ENCODE measurements at places on chromosomes 1 and 21. TPM values are rescaled to one million over a fixed set of nuclear protein-coding genes. Genes with fewer than 3 reads are reported as not detected.

TGFB2 gene
- total RNA-seq, result 5.3 TPM

THEMIS2 gene
- 1.5 TPM for total RNA-seq

MFSD2A gene
- 52.9 TPM for total RNA-seq

HES3 gene
- total RNA-seq, result not detected

DNA sequence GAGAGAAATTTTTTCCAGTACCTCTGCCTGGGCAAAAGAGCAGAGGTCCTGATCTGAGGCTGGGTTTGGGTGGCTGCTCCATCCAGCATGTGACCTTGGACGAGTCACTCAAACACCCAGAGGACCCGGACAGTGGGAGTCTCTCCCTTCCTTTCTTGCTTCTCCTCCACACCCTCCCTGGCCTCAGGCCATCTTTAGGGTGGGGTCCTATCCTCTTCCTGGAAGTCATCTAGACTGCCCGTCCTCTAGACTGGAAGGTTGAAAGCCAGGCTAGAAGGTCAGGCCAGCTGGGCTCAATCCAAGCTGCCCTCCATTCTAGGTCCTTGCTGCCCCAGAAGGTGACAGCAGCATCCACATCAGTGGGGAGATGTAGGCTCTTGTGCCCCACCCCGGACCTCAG is 599.5 kb downstream of the MATN1 start:
- no peak overlapping the region for H3K27ac ChIP-seq
- no peaks in the 10 kb centered on the region for H3K4me1 ChIP-seq
- DNase-seq, result no peak
- H3K27me3 ChIP-seq, result peaks cover 9% of the 10 kb centered on the region
- H3K4me3 ChIP-seq, result no peak overlapping the region

DNA sequence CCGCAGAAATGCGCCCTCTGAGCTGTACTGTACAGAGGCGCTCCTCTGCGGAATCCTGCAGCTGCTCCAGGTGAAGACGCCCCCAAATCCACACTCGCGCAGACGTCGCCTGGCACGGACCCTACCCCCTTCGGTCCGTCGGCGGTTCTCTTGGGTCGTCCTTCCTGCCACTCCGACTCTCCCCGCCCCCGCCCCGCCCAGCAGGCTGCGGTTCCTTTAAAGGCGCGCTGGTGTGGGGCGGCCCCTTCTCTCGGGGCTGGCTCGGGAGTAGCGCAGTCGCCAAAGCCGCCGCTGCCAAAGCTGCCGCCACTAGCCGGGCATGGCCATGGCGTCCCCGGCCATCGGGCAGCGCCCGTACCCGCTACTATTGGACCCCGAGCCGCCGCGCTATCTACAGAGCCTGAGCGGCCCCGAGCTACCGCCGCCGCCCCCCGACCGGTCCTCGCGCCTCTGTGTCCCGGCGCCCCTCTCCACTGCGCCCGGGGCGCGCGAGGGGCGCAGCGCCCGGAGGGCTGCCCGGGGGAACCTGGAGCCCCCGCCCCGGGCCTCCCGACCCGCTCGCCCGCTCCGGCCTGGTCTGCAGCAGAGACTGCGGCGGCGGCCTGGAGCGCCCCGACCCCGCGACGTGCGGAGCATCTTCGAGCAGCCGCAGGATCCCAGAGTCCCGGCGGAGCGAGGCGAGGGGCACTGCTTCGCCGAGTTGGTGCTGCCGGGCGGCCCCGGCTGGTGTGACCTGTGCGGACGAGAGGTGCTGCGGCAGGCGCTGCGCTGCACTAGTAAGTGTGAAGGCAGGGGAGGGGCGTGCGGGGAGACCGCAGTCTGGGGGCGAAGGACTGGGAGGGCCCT is at the start of gene RASSF5:
TSS of gene RASSF5 (plus strand) at position 248 of the 846 bp plus-strand sequence. CDS start at position 320, 72 bp downstream.
- peak within 1 kb of the TSS; percentile 72 for H3K4me3 ChIP-seq
- no peaks in the 10 kb centered on the region for H3K27me3 ChIP-seq
- H3K36me3 ChIP-seq, result peaks cover 9% of the 10 kb centered on the region
- H3K4me1 ChIP-seq, result peaks cover 74% of the 10 kb centered on the region
- H3K27ac ChIP-seq, result peak within 1 kb of the TSS; percentile 72

- no peak for DNase-seq
- H3K4me1 ChIP-seq, result peaks cover 43% of the 10 kb centered on the region
- H3K36me3 ChIP-seq, result no peaks in the 10 kb centered on the region
- H3K4me3 ChIP-seq, result no peak overlapping the region
- no peak overlapping the region for H3K27ac ChIP-seq
- no peaks in the 10 kb centered on the region for H3K27me3 ChIP-seq
These were observed 40.1 kb downstream of the AHDC1 start for GRCh38 chr1:27563591-27564471.

GRCh38 chr1:243657793-243658192 is 192.2 kb downstream of the AKT3 start:
- H3K27me3 ChIP-seq, result no peaks in the 10 kb centered on the region
- H3K4me1 ChIP-seq, result peaks cover 13% of the 10 kb centered on the region
- DNase-seq, result no peak
- peak overlapping the region; percentile 87 for H3K27ac ChIP-seq

- no peak overlapping the region for H3K27ac ChIP-seq
- H3K27me3 ChIP-seq, result no peaks in the 10 kb centered on the region
These were observed 37.1 kb upstream of the ANGPTL7 start for GRCh38 chr1:11151826-11152612.

DNA sequence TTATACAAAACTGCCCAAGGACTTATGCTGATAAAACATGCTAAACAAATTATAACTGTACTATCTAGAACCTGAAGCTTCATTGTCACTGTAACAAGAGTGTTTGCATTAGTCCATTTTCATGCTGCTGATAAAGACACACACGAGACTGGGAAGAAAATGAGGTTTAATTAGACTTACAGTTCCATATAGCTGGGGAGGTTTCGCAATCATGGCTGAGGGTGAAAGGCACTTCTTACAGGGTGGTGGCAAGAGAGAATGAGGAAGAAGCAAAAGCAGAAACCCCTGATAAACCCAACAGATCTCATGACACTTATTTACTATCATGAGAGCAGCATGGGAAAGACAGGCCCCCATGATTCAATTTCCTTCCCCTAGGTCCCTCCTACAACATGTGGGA is 100.4 kb downstream of the SPATA6 start:
- no peak overlapping the region for H3K27ac ChIP-seq
- H3K27me3 ChIP-seq, result no peaks in the 10 kb centered on the region
- H3K36me3 ChIP-seq, result peaks cover 7% of the 10 kb centered on the region

GRCh38 chr1:167454304-167454893 is 63.9 kb downstream of the CD247 start:
- H3K36me3 ChIP-seq, result no peaks in the 10 kb centered on the region
- no peaks in the 10 kb centered on the region for H3K4me1 ChIP-seq
- no peaks in the 10 kb centered on the region for H3K27me3 ChIP-seq
- no peak for DNase-seq

DNA sequence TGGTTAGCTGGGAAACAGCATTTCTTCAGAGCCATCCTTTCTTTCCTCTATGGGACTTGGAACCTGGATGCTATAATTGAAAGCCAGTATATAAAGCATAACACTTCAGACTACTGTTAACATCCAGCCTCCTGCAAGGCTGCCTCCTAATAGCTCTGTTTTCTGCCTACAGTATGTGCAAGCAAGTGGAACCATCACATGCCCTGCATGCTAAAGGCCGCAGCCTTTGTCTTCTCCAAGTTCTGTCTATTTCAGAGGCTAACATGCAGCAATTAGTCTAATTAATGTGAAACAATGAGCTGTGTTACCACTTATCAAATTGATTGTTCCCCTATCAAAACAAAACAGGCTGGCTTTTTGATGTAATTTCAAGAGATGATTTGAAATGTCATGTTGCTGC is 82.7 kb upstream of the ESRRG start:
- H3K36me3 ChIP-seq, result no peaks in the 10 kb centered on the region
- no peak overlapping the region for H3K27ac ChIP-seq
- no peak for DNase-seq

GRCh38 chr1:167669209-167670124 is 39.4 kb downstream of the RCSD1 start:
- no peak overlapping the region for H3K27ac ChIP-seq
- peaks cover 6% of the 10 kb centered on the region for H3K36me3 ChIP-seq
